ENCODE measurements at places on chromosomes 6 and 20. TPM values are rescaled to one million over a fixed set of nuclear protein-coding genes. Genes with fewer than 3 reads are reported as not detected.

GRCh38 chr20:51961964-51962761, 159.8 kb upstream of the SALL4 start:
- no peak for DNase-seq

- no peak for DNase-seq
Measured at GRCh38 chr6:74356391-74356790, 660.4 kb downstream of the CD109 start.

- DNase-seq: no peak
Measured at GRCh38 chr6:819122-819521, 126.2 kb upstream of the EXOC2 start.

- DNase-seq: no peak
Measured at GRCh38 chr6:34928220-34928619, 39.2 kb downstream of the ANKS1A start.

LY86 gene
- total RNA-seq: not detected

Measured in neural crest cell (in vitro differentiated cells).